ENCODE measurements at places on chromosomes 1 and 21. TPM values are rescaled to one million over a fixed set of nuclear protein-coding genes. Genes with fewer than 3 reads are reported as not detected.

PFDN2 gene
- 88.4 TPM for total RNA-seq

DNAJB4 gene
- 24.2 TPM for total RNA-seq

ATAD3C gene
- 0.34 TPM for total RNA-seq

PRAMEF27 gene
- total RNA-seq = not detected

PADI2 gene
- total RNA-seq = 0.14 TPM

GBP5 gene
- total RNA-seq = 1.1 TPM

HSD11B1 gene
- total RNA-seq = 1.7 TPM

RAB25 gene
- 48.7 TPM for total RNA-seq

SLC16A4 gene
- total RNA-seq = 10.6 TPM

HPDL gene
- 0.50 TPM for total RNA-seq

RGL1 gene
- total RNA-seq = 0.68 TPM

CD52 gene
- total RNA-seq = not detected

SASS6 gene
- 1.7 TPM for total RNA-seq

FCGR3B gene
- not detected for total RNA-seq

ARHGAP30 gene
- 0.68 TPM for total RNA-seq

NHLH1 gene
- 0.07 TPM for total RNA-seq

BSDC1 gene
- 47.7 TPM for total RNA-seq

ACTL8 gene
- not detected for total RNA-seq

MMEL1 gene
- not detected for total RNA-seq

MAN1C1 gene
- 0.34 TPM for total RNA-seq

GUCA2B gene
- not detected for total RNA-seq
